Activated CD8-positive, alpha-beta memory T cell treated with anti-CD3 and anti-CD28 coated beads for 48 hours (primary cell): ENCODE measurements at places on chromosomes 16 and 17.

GRCh38 chr16:11169641-11170040, 86.4 kb downstream of the SOCS1 start:
- no peak for DNase-seq

GRCh38 chr16:88309908-88310265, 72.9 kb upstream of the ZNF469 start:
- DNase-seq, result no peak

DNA sequence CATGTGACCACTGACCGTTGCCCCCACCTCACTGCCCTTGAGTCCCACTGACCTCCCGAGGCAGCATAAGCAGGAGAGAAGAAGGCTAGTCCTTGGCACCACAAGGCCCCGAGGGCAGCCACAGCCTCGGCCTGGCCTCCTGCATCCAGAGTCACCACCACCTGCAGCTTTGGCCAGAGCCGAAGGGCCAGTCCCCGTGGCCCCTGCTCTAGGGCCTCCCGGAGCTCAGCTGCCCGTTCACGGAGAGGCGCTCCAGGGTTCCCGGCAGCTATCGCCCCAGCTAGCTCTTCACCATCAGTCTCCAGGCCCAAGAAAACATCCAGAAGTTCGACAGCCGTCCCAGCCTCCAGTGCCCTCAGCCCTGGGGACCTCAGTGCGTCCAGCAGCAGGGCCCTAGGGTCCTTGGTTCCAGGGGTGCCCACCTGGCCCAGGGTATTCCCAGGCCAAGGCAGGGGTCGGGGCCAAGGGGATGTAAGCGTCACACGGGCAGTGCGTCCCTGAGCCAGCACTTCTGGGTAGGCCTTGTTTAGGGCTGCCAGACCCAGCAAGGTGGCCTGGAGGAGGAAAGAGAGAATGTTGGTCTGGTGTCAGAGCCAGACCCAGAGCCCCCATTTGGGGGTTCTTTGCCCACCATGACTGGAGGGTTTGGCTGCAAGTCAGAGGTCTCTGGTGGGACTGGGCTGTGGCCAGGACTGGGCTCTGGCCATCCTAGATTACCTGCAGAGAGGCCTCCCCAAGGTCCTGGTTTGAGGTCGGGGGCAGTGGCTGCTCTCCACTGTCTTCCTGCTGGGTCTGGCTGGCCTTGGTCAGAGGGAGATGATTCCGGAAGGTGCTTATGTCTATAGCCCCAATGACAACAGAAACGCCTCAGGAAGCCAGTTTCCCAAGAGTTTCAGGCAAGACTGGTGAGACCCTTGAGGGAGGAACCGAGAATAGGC, 1.8 kb downstream of the GHDC start:
- DNase-seq, result no peak

GRCh38 chr17:55961386-55961785, 191.9 kb upstream of the ANKFN1 start:
- DNase-seq, result no peak

DNA sequence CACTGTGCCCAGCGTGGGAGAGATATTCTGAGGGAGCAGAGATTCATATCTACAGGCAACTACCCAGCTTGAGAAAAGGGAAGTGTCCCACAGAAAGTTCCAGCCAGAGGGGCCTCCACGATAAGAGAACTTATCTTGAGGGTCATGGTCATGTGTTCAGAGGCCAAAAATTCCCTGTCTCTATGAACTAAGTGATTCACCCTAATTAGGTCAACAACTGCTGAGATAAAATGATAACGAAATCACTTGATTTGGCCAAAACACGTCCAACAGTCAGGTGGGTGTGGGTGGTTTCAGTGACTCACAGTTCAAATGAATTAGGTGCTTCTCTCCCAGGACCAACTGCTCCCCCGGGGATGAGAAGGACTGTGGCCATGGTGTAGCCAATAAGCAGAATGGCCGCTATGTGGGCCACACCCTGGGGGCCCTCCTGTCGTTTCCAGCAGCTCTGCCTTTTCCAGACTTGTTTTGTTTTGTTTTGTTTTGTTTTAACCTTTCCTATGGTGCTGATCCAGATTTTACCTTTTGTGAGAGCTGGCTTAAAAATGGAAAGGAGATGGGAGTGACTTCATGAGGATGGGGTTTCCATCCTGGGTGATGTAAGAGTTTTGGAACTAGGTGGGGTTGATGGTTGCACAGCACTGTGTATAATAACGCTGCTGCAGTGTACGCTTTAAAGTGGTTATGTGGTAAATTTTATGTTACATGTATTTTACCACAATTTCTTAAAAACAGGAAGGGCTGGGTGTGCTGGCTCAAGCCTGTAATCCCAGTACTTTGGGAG, 8.7 kb downstream of the DNAI2 start:
- DNase-seq, result peak; percentile 59

DNA sequence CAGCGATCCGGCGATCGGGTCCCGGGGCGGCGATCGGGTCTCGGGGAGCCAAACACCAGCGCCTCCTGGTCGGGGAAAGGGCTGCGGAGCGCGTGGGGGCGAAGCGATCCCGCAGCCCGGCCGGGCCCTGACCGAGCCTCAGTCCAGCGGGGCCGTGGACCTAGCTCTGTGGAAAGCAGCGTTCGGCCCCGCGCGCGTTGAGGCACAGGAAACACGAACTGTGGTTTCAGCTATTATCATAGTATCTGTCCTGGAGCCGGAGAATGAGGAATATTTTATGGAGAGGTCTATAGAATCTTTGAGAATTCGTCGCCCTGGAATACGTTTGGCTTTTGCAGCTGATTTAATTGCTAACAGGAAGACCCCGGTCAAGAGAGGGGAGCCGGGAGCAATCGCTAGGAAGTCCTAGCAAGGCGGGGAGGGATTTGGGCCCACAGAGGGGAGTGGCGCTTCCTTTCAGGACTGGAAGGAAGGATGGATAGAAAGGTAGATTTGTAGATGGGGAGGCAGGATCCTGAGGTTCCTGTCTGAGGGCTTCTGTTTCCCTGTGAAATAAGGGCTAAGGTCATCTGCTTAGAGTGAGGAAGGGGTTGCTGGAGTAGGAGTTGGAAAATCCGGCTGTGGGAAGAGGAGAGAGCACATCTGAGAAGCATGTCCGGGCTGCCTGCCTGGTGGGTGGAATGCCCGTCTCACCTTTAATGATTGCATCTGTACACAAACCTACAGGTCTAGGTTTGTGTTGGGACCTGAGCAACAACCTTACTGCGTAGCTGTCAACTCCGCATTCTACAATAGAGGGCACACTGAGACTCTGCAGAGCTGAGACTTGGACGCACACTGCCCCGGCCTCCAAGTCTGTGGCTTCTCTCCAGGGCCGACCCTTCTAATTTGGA, 770 bp downstream of the CCNF start:
- DNase-seq, result no peak

DNA sequence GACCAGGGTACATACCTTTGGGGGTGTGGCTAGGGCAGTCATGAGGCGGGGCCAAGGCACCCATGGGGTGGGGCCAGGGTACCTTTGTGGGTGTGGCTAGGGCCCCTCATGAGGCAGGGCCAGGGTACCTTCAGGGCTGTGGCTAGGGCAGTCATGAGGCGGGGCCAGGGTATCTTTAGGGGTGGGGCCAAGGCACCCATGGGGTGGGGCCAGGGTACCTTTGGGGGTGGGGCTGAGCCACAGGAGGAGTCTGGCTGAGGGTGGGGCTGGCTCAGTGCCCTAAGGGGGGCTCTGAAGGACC, 3.5 kb downstream of the GNG13 start:
- no peak for DNase-seq

DNA sequence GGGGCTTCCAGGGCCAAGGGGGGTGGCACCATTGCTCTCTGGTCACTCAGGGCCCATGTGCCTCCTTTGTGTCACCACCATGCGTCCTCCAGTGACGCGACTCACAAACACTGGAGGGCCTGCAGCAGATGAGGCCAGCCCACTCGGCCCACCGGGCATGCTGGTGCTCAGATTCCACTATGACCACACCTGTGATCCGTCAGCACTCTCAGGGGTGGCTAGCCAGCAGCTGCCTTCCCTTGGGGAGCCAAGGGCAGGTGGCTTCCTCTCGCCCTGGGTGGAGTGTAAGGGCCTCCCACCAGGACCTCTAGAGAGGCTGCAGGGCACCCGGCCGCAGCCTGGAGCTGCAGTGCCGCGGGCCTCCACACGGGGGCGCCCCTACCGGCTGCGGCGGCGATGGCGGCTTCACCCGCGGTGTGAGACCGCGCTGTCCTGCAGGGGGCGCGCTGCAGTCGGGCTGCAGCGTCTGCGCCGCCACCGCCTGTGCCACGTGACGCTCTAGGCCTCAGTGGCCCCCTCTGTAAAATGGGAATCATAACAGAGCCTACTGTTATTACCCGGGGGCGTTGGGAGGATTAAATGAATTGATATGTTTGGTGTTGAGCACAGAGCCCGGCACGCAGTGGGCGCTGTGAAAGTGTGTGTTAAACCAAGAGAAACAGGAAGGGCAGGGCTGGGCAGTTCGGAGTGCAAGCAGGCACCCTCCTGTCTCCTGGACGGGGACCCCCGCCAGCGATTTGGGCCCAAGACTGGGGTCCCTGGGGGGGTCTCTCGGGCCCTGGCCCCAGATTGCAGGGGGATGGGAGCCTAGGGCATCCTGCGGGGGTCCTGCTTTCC, 192.4 kb upstream of the GSE1 start:
- DNase-seq, result peak; percentile 78

DNA sequence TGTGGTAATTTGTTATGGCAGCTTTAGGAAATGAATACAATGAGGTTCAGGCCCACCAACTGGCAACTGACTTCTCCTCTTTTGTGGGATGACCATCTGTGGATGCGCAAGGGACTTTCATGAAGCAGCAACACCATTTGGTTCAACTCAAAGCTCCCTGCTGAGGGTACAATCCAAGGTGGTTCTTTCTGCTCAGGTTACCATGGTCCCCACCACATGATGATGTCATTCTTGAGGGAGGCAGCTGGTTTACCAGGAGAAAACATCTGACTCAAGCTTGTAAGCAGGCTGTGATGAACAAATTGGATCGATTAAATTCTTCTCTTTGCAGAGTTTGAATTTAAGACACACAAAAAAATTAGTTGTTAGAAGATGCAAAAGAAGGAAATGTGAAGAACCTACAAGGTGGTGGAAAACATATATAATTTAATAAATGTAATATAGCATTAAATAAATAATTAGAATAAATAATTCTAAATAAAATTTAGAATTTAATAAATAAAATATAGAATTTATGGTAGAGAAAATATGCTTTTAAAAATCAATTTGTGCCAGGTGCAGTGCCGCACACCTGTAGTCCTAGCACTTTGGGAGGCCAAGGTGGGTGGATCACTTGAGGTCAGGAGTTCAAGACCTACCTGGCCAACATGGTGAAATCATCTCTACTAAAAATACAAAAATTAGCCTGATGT, 67.6 kb upstream of the ANKFN1 start:
- DNase-seq, result no peak

DNA sequence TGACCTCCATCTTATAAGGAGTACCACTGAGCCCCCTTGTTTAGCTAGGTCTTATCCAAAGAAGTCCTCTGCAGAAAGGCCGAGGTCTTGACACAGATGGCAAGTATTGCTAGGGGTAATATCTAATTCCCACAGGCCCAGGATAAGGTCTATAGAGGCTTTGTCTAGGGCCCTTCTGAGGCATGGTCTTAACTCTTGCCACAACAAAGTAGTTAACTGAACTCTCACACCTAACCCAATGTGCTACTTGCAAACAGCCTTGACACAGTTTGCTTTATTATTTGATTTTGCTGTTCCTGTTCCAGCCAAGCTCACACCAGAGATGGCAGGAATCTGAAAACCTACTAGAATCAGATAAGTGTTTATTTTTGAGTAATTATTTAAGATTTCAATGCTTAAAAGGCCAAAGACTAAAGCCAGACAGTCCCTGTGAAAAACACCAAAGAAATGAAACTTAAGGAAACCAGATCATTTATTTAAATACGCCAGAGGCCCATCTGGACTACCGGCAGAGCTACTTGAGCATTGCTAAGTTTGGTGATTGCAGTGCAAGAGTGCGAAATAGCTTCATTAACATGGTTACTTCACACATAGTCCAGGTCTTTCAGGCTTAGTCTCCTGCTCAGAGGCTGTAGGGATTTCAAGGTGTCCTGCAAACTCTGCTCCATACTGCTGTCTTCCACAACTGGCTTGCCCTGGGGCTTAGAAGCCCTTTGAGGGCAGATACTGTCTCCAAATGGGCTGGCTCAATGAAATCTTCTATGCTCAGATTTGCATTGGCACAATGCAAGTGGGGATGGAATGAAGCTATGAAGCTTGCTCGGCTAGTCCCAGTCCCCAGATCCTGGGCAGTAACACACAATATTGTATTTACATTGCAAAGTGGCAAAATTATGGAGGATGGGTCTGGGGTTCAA, 28.5 kb upstream of the SUPT4H1 start:
- DNase-seq, result no peak

- no peak for DNase-seq
Observed at GRCh38 chr16:2028620-2029220, 2.0 kb downstream of the NHERF2 start.

- DNase-seq, result no peak
Observed at GRCh38 chr17:45046537-45047125, 4.8 kb downstream of the DCAKD start.

GRCh38 chr17:8249621-8250500, 772 bp downstream of the PFAS start:
- no peak for DNase-seq

GRCh38 chr17:17503566-17504130, 7.5 kb upstream of the RASD1 start:
- no peak for DNase-seq

DNA sequence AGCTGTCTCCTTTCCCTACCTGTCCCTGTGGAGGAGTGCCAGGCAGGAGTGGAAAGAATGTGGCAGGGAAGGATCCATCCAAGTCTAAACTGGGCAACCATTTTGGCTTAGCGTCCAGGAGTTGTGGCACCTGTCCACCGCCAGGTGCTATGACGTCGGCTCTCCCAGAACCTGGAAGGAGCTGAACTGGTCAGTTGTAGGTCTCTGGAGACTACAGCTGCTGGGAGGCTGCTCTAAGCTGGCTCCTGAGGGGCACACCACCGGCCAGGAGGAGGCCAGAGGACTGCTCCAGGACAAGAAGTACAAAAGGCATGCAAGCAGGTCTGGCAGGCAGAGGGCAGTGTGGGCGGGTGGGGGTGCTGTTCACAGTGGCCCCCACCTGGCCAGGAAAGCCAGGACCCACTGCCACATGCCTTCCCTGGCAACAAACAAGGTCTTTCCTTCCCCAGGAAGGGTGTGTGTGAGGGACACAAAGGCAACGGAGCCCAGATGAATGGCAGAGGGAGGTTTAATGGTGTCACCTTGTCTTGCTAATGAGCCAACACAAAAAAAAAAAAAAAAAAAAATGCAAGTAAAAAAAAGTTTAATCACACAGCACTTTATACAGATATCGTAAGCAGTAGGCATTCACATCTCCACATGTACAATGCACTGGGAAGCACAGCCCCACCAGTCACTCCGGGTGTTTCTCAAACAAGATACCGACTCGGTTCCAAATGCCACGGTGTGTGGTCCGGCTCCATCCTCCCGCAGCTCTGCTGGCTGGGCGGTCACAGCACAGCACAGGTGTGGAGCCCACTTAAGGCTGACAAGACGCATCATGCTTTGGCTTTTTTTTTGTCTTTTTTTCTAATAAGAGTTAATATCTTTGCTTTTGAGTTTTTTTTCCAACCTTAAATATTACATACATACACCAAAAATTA, 4.8 kb downstream of the SPHK1 start:
- no peak for DNase-seq
